ENCODE measurements at places on chromosomes 4 and X. TPM values are rescaled to one million over a fixed set of nuclear protein-coding genes. Genes with fewer than 3 reads are reported as not detected.

The SLC6A14 gene
- total RNA-seq, result not detected

The MAGEA12 gene
- not detected for total RNA-seq

The ARSD gene
- 10.0 TPM for total RNA-seq

The FAM149A gene
- total RNA-seq, result 6.8 TPM

The SRPX2 gene
- total RNA-seq, result 14.9 TPM

The RNF175 gene
- total RNA-seq, result 5.3 TPM

All from right atrium auricular region (tissue), 2 donors.